ENCODE measurements at places on chromosomes 6 and 20.

DNA sequence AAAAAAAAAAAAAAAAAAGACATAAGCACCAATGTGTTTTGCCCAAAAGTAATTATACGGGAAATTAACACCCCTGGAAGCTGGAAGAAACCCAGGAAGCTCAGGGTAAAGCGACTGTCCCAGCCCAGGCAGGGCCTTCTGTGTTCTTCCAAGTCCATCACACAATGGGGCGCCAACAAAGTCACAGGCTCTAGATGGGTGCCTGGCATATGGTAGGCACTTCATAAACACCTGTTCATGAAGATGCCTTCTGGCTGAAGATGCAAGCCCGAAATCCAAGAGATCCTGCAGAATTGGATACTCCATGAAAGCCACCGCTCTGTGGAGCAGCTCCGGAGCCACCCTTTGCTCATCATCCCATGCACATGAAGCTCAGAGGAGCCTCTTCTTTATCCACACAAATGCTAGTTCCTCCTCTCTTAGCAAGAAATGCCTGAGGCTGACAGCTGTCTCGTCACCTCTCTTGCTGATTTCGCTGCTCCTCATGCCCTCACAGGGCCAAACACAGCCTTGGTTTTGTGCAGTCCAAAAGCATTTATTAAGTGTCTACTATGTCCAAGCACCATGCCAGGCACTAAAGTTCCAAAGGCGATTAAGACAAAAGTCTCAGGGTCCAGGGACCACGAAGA is 76.6 kb downstream of the TRERF1 start:
- DNase-seq, result no peak

DNA sequence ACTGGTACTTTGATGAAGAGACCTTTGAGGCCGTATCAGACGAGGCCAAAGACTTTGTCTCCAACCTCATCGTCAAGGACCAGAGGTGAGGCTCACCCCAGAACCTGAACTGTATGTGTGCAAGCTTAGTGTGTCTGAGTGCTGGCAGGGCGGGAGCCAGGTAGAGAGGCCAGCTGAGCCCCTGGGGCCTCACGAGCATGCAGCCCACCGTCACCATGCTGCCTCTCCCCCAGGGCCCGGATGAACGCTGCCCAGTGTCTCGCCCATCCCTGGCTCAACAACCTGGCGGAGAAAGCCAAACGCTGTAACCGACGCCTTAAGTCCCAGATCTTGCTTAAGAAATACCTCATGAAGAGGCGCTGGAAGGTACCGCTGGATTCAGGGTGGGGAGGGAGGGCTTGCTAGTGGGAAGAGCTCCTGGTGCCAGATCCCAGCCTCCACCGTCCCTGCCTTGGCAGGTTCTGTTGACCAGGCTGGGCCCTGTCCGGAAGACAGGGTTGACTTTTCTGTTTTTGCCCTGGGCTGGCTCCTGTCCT is 12.7 kb downstream of the MYLK2 start:
- DNase-seq, result no peak

GRCh38 chr20:1362484-1362883 is 30.4 kb downstream of the FKBP1A start:
- peak; percentile 29 for DNase-seq

DNA sequence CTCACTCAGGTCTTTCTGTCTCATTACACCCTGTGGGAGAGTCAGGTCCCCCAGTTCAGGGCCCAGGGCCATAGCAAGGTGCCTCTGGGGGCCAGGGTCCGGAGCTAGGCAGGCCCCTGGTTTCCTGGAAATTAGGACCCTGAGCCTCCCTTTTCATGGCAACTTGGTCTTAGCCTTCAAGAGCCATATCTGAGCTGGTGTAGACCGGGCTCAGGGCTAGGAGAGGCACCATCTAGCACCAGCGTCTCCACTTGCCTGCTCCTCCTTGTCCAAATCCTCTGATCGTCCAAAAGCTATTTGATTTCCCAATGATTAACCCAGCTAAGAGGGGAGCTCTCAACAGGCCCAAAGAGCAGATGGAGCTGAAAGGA is 5.6 kb downstream of the MDFI start:
- no peak for DNase-seq

DNA sequence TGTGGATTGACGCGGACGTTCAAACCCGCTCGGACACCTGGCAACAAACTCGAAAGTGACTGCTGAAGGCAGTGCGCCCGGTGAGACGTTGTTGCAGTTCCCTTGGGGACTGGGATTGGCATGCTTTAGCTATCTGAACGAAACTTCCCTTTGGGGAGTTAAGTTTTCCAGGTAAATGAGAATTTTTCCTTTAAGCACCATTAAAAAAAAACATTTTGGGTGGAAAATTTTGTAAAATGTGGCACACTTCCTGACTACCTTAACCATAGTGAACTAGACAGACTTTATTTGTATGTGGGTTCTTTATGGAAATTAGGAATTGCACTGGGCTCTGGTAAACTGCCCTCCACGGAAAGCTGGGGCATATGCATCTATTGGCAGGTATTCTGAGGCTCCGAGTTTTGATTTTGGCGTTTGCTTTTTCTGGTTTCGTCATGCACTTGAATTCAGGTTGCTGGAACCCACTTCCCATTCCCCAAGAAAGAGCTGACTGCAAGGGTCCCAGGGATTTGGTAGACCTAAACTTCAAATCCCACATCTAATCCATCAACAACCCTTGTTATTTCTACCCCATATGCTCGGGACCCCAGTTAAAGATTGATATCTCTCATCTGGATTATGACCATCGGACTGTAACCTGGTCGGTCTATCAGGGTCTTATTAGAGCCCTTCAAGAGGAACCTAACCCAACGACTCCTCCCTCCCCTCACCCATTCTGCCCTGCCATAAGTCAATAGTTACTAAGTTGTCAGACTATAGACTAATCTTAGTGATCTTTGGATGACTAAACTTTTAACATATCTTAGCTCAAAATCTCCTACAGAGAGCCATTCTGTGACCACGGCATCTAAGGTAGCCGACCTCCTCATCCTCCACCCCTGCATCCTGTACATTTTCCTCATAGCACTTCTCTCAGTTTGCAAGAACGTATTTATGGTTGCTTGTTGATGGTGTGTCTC is 800 bp upstream of the DYNLT1 start:
- DNase-seq, result no peak
